ENCODE measurements at places on chromosomes 5 and 9. TPM values are rescaled to one million over a fixed set of nuclear protein-coding genes. Genes with fewer than 3 reads are reported as not detected.

The TRIM7 gene
- total RNA-seq: 3.0 TPM

The ANKRD18A gene
- total RNA-seq: not detected

The PDE6A gene
- not detected for total RNA-seq

The CYFIP2 gene
- 7.3 TPM for total RNA-seq

The C9 gene
- not detected for total RNA-seq

The PCA3 gene
- not detected for total RNA-seq

The LCN6 gene
- 16.2 TPM for total RNA-seq

The CDH9 gene
- not detected for total RNA-seq

The LRRC19 gene
- total RNA-seq: not detected

The PHF24 gene
- total RNA-seq: 0.39 TPM

The PCDHGB7 gene
- 8.1 TPM for total RNA-seq

DNA sequence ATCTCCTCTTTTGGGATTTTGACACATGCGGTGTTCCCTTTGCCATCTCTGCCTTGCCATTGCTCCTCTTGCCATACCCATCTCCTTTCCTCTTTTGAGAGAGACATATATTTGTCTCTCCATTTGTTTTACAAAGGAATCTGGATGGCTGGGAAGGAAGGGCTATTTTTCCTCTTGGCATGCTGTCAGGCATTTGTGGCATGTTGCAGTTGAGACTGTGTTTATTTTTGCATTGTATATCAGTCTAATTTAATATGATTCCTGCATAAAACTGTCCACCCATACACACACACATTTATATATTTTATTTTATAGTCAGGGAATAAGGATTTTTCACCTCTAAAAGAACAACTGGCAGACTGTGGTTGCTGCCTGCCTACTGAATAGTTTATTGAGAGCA lies 1105.8 kb upstream of the SEMA6A start:
- DNase-seq: no peak

- no peak for DNase-seq
Measured at GRCh38 chr5:120382833-120383232, 81.3 kb upstream of the PRR16 start.

DNA sequence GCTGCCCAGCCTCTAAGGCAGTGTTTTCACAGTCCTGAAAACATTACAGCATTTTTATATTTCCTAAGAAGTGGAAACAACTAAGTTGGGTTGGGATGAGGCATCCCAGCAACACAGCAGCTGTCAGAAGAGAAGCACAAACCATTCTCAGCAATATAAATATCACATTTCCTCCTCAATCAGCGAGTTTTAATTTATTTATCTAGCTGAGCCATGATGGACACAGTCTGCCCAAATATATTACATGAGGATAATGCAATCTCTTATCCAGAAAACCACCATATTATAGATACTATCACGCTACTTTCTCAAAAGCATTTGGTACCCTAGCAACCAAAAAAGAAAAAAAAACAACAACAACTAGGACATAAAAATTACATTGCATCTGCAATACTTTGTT lies 158.5 kb downstream of the FSTL4 start:
- no peak for DNase-seq

- no peak for DNase-seq
Measured at GRCh38 chr9:113589890-113590289, 126.4 kb downstream of the RGS3 start.

GRCh38 chr5:162842727-162843126 lies 594.7 kb upstream of the CCNG1 start:
- no peak for DNase-seq

DNA sequence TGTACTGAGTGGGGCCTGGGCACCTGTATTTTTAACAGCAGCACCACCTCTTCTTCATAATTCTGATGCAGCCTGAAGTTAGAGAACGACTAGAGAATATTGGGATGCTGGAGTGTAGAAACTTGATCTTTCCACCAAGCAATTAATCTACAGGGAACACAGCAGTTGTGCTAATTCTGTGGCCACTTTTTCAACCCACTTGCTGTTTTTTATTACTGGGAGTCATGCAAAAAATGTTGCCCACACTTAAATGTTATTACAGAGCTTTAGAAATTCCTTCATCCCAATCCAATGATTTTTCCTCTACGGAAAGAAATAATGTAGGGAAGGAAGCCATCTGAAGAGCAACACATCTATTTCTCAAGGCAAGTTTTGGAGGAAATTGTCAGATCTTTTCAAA lies 190.9 kb upstream of the TUT7 start:
- no peak for DNase-seq

DNA sequence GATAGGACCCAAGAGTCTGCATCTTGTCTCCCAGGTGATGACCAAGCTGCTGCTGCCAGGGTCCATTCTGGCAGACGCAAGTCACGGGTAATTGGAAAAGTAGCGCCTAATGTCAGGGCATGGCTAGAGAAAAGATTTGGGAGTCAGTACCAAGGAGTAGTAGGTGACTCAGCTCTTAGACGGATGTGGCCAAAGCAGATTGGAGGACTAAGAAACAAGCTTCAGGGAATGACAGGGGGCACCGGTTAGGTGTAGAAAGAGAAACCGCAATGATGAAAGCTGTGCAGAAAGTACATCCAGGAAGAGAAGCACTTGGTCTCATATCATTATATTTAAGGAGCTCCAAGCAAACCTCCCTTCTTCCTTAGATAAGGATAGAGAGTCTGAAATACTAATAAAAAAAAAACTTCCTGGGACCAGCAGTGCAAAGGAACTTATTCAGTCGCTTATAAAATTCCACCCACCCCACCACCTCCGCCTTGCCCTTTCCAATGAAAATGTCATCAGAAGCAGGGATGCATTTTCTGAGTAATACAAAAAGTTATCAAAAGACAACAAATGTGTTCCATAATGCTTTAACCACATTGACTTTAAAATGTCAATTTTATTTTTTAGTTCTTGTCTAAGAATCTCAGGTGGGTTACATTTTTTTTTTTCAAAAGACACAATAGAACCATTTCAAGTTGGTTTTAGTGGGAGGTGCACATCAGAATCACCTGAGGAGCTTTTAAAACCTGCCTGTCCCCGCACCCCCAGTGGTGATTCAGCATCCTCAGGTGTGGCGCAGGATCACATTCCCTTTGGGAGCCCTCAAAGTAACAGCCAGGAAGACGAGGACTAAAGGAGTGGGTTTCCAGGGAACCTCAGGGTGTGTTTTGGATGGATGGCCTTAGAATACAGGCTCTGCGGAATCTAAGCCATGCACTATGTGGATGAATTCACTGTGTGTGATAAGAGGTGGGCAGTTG lies 31.2 kb downstream of the PTPN3 start:
- DNase-seq: no peak

- DNase-seq: peak; percentile 55
Measured at GRCh38 chr5:132233811-132234683, 6.4 kb upstream of the P4HA2 start.

DNA sequence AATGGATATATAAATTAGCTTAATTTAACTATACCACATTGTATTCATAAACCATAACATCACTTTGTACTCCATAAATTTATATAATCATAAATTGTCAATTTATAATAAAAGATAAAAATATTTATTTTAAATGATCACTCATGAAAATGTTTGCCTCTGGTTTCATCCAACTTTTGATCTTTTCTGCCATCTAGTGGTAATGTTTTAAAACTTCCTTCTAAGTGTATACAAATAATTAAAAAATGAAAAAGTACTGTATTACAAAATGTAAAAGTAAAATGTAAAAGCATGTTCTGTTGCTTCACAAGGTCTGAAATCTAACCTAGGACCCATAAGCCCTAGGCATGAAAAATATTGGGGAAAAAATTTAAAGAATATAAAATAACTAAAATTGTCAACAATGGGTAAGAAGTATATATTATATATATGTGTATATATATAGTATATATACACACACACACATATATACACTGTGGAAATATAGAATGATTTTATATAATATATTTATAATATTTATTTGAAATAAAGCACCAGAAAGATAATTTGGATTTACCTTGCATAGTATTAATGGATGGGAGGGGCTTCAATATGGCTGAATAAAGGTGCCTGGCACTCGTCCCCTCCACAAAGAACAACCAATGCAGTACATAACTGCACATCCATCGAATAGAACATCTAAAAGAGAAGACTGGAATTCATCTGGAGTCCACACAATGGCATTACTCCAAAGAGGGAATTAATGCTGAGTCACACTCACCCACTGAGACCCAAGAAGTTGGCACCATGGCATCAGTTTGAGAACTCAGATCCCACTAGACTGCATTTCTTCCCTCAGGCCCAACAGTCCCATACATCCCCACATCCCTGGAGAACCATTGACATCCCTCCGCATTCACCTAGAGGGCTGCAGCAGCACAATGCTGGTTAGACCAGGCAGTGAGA lies 32.5 kb downstream of the ANXA1 start:
- DNase-seq: no peak

DNA sequence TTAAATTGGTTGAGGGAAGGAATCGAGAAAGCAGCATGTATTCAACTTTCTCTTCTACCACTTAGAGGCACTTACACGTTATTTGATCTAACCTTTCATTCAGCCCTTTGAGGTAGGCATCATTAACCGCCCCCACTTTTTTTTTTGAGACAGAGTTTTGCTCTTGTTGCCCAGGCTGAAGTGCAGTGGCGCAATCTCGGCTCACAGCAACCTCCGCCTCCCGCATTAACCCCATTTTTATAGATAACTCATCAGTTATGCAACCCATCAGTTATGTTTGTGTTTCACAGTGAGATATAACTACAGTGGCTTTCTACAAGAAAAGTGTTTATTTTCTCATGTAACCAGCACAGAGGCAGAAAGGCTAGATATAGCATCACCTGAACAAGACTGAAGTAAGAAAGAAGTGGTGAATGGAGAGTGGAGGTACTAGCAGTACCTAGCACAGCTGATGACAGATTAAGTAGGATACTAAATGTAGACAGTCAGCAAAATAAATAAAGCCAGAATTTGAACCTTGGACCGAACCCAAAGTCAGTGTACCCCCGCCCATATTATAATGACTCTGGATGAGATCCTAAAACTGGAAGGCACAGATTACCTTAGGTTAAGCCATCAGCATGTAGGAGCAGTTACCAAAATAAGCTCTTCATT lies 91.2 kb downstream of the PJA2 start:
- DNase-seq: no peak

DNA sequence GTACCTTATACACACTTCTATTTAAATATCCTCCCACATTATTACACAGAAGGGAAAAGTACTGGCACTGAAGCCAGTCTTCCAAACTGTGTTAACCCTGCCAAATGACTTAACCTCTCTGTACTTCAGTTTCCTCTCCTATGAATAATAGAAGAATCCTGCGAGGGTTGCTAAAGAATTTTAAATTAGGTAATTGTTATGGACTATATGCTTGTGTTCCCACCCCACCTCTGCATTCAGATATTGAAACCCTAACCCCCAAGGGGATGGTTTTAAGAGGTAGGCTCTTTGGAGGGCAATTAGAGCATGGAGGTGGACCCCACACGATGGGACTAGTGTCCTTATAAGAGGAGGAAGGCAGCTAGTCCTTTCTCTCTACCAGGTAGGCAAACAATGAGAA lies 72.7 kb downstream of the TTLL11 start:
- DNase-seq: no peak

DNA sequence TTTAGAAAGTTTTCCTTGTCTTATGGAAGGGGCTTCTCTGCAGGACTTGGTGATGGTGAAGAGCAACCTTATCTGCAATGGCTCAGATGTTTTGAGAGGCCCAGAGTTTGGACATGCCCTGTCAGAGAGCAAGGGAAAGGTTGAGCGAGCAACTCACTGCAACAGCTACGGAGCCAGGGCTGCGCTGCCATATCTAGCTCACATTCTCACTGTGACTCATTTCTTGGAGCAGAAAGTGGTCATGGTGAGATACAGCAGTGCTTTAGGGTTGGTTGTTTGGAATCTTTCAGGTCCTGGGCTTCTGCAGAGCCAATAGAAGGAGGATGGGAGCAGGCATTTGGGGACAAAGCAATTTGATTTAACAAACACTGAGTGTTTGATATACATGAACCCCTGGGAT lies 12.3 kb downstream of the GLRA1 start:
- DNase-seq: no peak

GRCh38 chr5:145245354-145245753 lies 589.8 kb downstream of the PRELID2 start:
- DNase-seq: no peak

DNA sequence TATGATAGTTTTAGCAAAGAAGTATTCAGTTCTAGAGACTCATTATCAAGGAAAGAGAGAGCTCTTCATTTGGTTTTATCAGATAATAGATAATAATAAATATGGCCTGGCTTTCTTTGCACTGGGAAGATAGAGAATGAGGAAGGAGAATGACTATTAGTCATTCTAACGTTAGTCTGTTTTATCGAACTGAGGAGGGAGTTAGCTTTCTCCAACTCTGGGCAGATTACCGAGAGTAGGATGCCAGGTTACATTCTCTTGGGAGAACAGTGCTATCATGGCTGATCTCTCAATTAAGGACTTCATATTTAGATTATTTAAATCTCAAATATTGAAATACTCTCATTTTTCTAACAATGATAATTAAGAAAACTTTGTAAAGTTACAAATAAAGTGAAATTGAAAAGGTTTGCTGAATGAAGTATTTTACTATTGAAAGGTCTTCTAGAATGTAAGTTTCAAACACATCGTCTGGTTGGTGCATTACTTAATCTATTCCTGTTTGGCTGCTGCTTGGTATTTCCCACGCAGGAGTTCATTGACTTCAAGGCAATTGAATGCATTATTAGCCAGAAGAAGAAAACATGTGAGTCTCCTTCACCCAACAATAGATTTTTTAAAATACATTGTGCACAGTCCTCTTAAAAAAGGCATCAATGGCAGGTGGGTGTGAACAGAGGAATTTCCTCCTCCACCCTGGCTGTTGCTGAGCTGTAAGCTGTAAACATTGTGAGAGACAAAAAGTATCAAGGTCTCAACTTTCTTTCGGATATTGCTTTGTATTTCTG lies 140.8 kb downstream of the C9orf152 start:
- DNase-seq: no peak

DNA sequence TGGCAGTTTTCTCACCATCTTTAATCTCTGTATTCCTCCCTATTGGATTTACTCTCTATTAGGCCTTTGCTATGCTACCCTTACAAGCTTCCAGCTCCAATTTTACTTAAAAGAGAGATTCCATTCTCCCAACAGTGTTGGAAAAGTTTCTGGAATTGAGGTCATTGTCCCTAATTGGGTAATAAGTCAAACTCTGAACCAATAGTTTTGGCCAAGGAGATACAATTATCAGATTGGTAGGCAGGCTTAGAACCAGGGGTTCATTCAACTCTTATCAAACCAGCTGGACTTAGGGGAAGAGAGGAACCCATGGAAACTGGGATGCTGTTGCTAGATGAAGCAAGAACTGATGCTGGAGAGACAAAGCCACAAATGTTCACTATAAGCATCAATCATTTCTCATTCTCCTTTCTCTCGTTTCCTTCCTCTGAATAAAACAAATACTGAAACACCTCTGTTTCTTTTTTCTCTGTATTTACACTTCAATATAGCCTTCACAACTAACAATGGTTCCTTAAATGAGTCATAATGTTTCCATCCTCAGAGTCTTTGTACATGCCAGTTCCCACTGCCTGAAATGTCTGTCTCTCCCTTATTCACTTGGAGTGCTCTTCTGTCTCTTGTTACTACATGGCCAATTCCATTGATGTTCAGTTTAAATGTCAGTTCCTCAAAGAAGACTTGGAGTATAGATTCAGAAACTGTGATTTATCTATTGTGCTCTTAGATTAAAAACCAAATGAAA lies 587.3 kb downstream of the GABRG2 start:
- DNase-seq: no peak

- DNase-seq: no peak
Measured at GRCh38 chr5:177064500-177065277, 22.0 kb upstream of the FGFR4 start.

GRCh38 chr5:170427672-170428236 lies 38.6 kb upstream of the KCNMB1 start:
- DNase-seq: no peak
